ENCODE measurements at places on chromosomes 1 and 21.

DNA sequence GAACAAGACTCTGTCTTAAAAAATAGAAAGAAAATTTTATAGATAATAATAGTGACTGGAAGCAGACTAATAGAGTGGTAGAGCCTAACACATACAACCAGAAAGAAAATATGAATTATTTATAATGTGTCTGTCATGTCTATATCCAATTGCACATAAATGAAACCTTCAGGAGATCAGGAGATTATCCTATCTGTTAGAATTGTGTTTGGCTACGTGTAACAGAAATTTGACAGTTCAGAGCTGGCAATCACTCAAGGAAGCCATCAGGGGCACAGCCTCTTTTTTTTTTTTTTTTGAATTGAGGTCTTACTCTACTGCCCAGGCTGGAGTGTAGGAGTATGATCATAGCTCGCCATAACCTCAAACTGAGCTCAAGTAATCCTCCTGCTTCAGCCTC, 157.2 kb downstream of the TGFB2 start:
- DNase-seq = no peak

DNA sequence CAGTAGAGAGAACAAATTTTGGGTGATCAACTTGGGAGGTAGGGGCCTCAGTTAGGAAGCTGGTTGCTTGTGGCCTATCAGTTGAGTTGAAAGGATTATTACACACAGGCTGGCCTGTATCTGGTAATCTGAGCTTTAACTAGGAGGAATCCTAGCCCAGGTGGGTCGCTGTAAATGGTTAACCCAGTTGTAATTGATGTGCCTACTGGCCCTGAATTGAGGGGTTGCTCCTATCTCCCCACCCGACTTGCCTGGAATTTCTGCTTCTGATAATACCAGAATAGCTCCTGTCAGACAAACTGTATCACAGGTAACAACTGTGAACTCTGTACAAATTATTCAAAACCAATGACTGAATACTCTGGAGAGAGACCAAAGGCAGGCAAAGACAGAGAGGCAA, 210.4 kb upstream of the RUNX1 start:
- DNase-seq = no peak

- no peak for DNase-seq
Measured at GRCh38 chr1:48177257-48177656, 45.3 kb upstream of the SLC5A9 start.

- no peak for DNase-seq
Measured at GRCh38 chr1:57324388-57324787, 99.5 kb downstream of the DAB1 start.

DNA sequence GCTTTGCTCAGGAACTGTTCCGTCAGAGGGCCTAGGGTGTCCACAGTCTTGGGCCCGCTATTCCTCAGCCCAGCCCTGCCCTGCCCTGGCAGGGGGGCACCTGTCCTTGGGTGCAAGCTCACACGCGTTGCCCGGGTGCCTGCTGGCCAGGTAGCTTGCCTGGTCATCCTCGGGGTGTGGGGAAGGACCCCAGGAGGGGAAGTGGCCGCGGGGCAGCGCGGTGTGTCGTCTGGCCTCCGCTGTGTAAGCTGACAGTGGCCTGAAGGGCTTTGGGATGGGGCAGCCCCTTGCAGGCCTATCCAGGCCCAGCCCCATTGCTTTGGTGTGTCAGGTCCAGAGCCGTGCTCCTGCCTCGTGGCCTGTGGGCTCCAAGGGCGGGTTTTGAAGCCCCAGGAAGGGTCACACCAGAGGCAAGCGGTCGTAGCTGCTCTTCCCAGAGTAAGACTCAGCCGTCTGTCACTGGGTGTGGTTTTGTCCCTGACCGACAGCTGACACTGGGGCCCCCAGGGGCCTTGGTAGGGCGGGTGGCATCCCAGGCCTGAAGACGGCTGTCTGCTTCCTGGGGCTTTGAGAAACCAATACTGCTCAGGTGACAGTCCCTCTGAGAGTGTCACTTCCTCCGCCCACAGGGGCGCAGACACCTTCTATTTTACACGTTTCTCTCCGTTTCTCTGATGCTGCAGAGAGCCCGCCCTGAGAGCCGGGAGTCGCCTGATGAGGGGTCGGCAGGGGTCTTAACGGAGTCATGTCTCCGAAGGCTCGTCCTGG, 72.1 kb downstream of the SKI start:
- peak; percentile 75 for DNase-seq

DNA sequence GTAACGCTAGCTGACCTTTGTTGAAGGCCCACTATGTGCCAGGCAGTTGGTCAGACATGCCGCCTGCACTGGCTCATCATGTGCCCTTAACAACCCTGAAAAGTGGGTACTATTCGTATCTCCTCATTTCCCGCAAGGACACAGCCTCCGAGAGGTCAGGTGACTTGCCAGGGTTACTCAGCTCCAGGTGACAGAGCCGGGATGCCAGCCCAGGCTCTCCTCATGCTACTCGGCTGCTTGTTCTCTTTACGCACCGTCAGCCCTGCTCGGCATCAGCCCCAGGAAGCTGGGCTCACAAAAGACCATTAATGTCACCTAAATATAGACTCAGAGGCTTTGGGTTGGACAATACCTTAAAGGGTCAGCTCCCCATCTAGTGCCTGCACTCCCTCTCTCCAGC, 29.0 kb downstream of the GRHL3 start:
- no peak for DNase-seq

DNA sequence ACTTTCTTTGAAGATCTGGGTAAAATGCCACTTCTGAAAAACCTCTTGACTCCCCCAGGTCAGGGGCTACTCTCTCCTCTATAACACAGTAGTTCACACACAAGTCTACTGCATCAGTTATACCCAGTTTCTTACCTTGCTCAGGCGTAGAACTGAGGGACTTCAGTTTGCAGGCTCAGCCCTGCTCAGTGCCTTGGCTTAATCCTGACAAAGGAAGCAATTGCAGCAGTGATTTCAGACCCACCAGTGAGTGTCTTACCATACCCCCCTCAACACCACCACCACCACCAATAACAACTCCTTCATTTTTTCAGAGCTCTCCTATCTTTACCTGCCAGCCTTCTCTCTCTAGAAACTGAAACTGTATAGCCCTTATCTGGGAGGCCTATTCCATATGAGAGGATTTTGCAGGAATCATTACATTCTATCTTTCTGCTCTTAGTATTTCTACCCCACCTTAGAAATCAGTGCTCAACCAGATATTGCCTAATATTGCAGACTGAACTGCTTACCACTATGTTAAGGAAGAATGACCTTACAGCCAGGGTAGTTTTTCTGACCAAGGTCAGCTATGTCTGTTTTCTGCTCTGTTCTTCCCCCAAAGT, 105.5 kb upstream of the S1PR1 start:
- no peak for DNase-seq

DNA sequence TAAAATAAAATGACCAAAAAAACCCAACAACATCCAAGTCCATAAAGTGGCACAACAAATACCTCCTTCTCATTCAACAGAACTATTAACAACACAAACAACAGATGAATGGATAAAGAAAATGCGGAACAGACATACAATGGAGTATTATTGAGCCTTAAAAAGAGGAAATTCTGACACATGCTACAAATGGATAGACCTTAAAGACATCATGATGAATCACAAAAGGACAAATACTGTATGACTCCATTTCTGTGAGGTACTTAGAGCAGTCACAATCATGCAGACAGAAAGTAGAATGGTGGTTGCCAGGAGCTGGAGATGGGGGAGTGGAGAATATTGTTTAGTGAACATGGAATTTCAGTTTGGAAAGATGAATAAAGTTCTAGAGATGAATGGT, 42.6 kb downstream of the EYA3 start:
- DNase-seq = no peak

DNA sequence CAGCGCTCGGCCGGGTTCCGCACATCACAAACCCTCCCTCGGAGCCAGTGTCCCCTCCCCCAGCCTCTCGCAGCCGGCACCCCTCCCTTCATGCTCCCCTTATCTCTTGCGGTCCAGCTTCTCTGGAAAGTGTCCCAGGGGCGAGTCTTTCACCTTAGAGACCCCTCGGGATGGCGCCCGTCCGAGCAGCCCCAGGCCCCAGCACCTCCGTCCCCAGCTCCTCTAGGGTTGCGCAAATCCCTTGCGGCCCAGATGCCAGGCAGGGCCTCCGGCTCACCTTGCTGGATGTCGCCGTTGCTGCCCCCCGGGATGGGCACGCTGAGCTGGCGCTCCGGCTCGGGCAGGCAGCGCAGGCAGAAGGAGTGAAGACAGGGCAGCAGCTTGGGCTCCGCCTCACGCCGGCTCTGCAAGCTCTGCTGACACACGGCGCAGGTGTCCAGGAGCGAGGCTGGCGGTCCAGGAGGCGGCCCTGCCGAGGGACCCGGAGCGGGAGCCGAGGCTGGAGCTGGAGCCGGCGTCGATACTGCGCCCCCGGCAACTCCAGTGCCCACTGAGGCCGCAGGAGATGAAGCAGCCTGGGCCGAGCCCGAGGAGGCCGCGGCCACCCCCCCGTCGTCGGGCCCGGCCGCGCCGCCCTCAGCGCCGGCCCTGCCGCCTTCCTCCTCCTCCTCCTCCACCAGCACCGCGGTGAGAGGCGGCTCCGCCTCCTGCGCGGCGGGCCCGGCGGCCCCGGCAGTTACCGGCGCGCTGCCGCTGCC, 550 bp downstream of the TRIM33 start:
- peak; percentile 28 for DNase-seq

- DNase-seq = no peak
Measured at GRCh38 chr1:118878661-118879060, 109.5 kb downstream of the TBX15 start.

DNA sequence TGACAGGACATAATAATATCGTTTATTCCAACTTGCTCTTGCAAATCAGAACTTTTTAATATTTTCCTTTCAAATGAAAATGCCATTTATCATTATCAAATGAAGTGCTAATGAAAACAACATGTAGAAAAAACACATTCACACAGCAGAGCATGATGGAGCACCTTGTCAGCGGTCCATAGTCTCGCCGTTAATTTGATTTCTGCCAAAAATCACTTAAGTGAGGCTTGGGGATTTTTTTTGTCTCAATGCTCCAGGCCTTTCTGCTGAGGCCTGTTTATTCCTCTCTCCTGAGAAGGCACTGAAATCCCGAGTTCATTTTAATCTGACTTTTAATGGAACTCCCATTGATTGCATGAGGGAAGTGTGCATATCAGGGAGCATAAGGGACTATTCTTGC, 122.5 kb downstream of the ELAVL4 start:
- no peak for DNase-seq

DNA sequence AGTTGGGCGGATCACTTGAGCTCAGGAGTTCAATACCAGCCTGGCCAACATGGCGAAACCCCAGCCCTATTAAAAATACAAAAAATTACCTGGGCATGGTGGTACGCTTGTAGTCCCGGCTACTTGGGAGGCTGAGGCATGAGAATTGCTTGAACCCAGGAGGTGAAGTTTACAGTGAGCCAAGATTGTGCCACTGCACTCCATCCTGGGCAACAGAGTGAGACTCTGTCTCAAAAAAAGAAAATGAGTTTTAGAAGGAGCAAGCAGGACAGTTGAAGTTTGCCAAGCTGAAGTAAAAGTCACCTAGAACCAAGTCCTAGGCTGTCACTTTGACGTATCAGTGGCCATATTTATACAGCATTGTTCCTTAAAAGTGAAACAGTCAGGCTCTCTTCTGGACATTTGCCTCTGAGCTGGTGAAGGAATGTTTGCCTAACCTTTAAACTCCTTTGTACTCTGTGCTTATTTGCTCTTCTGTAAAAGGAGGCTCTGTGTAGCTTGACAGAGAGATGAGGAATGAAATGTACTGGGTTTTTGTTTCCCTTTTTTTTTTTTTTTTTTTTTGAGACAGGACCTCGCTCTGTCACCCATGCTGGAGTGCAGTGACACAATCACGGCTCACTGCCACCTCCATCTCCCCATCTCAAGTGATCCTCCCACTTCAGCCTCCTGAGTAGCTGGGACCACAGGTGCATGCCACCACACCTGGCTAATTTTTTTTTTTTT, 2.8 kb downstream of the RAB4A start:
- DNase-seq = no peak

DNA sequence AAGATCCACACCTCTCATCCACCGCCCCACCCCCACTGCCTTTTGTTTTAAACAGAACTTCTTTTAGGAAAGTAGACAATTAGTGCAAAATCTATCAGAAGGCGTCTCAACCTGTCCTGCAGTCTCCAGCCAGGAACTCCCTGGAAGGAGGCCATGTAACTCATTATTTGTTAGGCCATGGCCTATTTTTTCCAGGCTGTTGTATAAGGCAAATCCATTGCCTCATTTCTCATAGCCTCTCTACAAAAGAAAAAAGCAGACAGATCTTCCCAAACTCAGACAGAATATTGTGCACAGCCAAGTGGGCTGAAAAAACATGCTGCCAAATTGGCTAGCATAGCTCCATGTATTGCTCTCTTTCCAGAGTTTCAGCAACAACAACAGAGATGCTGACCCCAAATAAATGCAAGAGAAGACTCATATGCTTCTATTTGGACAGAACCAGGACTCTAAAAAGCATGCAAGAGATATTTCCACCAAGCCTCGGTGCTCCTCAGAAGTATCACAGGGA, 770.7 kb upstream of the CXADR start:
- no peak for DNase-seq

DNA sequence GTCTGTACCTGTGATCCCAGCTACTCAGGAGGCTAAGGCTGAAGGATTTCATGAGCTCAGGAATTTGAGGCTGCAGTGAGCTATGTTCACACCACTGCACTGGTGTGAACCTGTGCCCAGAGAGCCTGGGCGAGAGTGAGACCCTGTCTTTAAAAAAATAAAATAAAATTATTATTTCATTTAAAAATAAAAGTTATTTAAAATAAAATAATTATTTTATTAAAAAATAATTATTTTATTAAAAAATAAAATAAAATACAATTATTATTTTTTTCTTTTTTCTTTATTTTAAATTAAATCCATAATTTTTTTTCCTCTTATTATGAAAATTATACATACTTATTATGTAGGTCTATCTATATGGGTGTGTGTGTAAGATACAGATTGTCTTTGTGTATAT, 53.6 kb downstream of the LHX9 start:
- no peak for DNase-seq

DNA sequence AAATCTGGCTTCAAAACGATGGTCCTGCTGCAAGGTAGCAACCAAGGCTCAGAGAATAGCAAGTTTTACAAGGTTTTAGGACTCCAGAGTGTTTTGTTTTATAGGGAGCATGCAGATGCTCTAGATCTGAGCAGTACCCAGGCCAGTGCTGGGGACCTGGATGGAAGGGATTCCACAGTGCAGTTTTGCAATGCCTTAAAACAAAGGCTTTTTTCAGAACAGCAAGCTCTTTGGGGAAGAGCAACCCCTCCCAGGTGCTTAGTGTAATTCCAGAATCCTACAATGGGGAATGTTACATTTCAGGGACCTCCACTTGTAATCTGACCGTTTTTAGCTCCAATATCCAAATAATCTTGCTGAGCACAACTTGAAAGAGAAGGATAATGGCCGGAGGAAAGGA, 6.7 kb downstream of the ROR1 start:
- no peak for DNase-seq
